ENCODE measurements at places on chromosomes 4 and X.

- DNase-seq: no peak
Observed at GRCh38 chrX:119677654-119677981, 15.3 kb downstream of the SEPTIN6 start.

DNA sequence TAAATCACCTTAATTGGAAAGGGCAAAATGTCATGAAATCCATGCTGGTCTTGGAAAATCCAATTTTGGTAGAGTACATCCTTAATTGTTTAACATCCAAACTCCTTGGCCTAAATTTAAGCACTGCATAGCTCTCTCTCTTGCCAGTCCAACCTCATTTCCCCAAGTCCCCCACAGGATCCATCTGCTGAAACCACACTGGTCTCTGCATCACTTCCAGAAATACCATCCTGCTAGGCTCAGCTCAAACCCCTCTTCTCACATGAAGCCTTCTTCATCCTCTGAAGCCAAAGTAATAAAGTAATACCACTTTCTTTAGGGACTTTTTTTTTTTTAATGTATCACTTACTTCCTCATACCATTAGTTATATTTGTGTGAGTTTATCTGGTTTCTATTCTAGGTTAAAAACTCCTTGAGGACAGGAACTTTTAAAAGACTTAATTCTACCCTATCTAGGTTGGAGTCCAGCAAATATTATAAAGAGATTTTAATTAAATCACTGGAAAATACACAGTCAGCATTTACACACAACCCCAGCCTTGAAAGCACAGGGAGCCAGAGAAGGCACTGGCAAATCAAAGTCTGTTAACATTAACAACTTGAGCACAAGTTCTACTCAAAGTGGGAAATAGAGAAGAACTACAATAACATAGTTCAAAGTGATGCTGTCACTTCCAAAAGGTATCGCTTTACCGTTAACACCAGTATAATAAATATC, 16.7 kb upstream of the KLF3 start:
- no peak for DNase-seq

GRCh38 chr4:7398104-7398423, 36.7 kb downstream of the PSAPL1 start:
- no peak for DNase-seq

DNA sequence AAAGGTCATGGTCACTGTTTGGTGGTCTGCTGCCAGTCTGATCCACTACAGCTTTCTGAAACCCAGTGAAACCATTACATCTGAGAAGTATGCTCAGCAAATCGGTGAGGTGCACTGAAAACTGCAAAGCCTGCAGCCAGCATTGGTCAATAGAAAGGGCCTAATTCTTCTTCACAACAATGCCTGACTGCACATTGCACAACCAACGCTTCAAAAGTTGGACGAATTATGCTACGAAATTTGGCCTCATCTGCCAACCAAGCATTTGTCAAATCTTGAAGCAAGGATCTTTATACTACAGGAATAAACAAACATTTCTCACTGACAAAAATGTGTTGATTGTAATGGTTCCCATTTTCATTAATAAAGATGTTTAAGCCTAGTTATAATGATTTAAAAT, 90.4 kb downstream of the EIF4E start:
- no peak for DNase-seq

All from head of caudate nucleus (tissue), 42 donors.